Substantia nigra (tissue), 51 donors: ENCODE measurements at places on chromosomes 1 and 21.

DNA sequence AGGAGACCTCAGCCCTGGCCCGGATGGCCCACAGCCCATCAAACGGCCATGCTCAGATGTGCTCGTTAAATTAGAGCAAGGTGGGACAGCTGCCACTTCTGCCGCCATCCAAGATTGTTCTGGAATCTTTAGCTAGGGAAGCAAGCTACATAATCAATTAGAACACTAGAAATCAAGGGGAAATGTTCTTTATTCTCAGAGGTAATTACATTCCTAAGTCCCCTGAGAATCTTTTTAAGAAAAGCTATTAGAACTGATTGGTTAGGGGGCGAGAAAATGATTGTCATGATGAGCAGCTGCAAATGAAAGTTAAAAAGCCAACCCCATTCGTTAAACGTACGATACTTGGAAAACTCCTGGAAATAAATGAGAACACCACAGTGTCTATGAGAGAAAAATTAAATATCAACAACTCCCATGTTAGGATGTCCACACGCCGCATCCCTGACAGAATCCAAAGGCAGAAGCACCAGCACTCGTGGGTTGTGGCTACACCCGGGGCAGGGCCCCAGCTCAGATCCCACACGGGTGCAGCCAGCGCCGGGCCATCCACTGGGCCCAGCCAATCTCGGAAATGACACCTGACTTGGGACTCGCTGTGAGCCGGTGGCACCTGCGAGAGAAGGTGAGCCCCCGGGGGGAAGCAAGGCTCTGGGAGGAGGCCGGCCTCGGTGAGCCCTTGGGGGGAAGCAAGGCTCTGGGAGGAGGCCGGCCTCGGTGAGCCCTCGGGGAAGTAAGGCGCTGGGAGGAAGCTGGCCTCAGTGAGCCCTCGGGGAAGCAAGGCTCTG, 37.6 kb downstream of the KRTAP10-1 start:
- DNase-seq = no peak

DNA sequence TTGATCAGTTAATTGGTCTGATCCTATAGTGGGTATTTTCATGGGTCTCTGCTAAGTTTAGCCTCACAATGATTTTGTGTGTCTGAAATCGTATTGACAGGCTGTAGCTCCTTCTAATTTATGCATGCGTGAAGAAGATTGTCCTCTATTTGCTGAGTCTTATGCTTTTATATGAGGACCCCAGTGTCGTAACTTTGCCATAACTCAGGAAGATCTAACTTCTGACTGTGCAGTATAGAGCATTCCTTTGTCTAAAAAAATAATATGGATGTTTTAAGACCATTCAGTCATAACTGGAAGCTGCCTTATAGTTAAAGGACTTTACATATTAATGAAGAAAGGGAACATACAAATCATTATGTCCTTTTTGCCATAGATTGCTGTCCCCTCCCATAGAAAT, 73.3 kb downstream of the CAMTA1 start:
- no peak for DNase-seq

DNA sequence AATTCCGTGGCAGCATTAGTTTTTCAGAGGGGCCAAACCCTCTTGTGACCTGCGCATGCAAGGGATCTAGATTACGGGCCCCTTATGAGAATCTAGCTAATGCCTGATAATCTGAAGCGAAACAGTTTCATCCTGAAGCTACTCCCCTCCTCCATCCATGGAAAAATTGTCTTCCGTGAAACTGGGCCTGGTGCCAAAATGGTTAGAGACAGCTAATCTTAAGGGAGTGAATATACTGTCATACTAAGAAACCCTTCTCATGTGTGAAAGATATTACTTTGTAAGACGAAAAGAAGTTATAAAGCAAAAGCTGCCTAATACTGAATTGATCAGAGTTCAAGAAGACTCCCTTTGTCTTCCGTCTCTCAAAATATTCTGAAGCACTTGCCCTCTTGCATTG, 166.3 kb downstream of the DUSP10 start:
- no peak for DNase-seq

DNA sequence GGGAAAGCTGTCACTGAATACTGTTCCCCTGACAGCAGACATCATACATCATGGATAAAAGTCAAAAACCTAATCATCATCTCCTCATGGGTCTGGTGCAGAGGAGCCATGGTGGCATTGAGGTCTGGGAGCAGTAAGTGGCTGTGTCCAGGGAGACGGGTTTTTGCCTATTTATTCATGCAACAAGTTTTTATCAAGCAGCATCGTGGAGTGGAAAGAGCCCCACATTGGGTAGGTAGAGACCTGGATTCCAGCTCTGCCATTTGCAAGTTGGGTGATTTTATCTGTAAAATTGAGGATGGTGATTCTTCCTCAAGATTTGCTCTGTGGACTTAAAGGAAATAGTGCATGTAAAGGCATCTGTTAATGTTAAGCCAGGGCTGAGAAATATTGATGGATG, 4.2 kb downstream of the CACHD1 start:
- DNase-seq = no peak

- DNase-seq = no peak
These were observed 56.4 kb downstream of the WDR3 start for GRCh38 chr1:117985973-117986372.

- DNase-seq = no peak
These were observed 253.1 kb downstream of the OMA1 start for GRCh38 chr1:58293388-58293787.

DNA sequence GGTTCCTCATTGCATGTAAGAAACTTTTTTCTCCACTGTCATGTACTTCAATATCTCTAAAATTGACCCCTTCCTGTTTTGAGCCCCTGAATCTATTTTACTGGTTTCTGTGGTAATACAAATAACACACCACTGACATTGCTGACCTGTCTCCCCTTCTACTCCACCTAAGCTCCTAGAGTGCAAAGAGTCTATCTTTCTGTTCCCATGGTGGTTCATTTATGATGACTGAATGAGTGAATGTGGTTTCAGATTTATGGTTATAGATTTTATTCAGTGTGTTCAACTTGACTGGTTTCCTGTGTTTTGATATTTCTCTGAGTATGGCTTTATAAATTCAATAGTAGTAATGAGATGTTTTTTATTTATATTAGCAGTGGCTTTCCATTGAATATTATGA, 127.7 kb downstream of the MAGI3 start:
- DNase-seq = no peak

GRCh38 chr1:83807821-83808220, 191.1 kb downstream of the TTLL7 start:
- DNase-seq = no peak

- no peak for DNase-seq
These were observed 1.2 kb downstream of the TAL1 start for GRCh38 chr1:47230692-47231300.
